Pulmonary artery endothelial cell (primary cell): ENCODE measurements at places on chromosomes 1 and 21. TPM values are rescaled to one million over a fixed set of nuclear protein-coding genes. Genes with fewer than 3 reads are reported as not detected.

Gene CHI3L1
- not detected in 2 replicates for total RNA-seq

Gene CD247
- total RNA-seq = 0.33 and 0.88 TPM in 2 replicates

Gene KCNH1
- total RNA-seq = not detected in 2 replicates

Gene FLVCR1
- 8.9 and 14.5 TPM in 2 replicates for total RNA-seq

Gene HSD11B1
- 0.07 TPM in 1 of 2 replicates, not detected in the other for total RNA-seq
